ENCODE measurements at places on chromosomes 1 and 21. TPM values are rescaled to one million over a fixed set of nuclear protein-coding genes. Genes with fewer than 3 reads are reported as not detected.

DNA sequence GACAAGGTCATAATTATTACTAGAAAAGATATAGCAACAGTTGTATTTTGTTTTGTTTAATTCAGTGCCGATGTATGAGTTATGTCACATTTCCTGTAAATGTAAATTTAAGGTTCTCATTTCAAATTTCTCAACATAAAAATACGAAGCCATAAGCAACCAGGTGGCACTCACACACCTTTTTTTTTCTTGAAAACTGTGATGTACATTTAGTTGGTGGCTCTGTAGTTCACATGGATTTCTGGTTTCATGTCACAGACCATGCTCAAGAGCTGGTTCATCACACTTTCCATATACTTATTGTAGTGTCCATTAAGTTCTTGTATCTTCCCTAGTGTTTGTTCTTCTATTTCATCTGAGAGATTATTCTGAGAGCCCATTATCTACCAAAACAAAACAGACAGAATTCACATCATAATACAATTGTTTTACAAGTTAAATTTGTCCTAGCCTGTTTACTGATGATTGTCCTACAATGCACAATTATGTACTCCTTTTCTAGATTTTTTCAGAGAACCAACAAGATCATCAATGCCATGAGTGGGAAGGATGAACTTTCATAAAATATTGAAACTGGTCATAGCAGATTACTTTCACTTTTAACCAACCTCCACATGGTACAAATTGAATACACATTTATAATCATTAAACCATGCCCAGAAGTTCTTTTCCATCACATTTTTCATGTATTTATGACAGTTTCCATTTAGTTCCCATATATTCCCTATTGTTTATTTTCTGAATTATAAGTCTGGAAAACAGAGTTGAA, 17.1 kb downstream of the ATP6V1G3 start:
- H3K4me1 ChIP-seq: peaks cover 72% of the 10 kb centered on the region
- DNase-seq: peak; percentile 35
- peak overlapping the region; percentile 89 for H3K27ac ChIP-seq
- no peaks in the 10 kb centered on the region for H3K27me3 ChIP-seq

DNA sequence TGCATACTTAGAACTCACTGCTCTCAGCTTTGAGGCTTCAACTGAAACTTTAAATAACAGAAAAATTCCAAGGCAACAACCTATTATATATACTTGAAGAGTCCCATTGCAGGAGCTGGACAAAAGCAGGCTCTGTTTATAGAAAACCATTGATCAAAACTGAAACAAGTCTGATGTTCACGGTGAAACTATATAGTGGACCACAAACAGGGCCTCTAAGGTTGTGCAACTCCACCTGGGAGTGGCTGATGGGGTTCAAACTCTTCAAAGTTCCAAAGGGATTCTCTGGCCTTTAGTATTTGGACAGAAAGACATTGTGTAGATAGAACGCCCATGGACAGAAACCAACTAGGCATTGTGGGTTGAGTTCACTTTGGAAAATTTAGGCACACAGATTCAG, 140.3 kb downstream of the ZC3H11B start:
- no peak overlapping the region for H3K4me3 ChIP-seq
- H3K27ac ChIP-seq: no peak overlapping the region
- H3K36me3 ChIP-seq: no peaks in the 10 kb centered on the region

DNA sequence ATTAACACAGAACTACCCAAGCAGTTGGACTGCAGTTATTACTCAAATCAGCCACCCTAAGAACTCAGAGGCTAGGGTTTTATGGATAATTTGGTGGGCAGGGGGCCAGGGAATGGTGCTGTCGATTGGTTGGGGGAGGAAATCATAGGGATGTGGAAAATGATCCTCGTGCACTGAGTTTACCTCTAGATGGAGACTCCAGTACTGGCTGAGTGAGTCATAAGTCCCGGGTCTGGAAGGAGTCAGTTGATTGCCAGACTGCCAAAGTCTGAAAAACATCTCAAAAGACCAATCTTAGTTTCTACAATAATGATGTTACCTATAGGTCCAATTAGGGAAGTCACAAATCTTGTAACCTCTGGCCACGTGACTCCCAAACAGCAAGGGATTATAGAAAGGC, 257.5 kb upstream of the PRMT6 start:
- no peaks in the 10 kb centered on the region for H3K36me3 ChIP-seq
- no peak overlapping the region for H3K27ac ChIP-seq
- no peak overlapping the region for H3K4me3 ChIP-seq

DNA sequence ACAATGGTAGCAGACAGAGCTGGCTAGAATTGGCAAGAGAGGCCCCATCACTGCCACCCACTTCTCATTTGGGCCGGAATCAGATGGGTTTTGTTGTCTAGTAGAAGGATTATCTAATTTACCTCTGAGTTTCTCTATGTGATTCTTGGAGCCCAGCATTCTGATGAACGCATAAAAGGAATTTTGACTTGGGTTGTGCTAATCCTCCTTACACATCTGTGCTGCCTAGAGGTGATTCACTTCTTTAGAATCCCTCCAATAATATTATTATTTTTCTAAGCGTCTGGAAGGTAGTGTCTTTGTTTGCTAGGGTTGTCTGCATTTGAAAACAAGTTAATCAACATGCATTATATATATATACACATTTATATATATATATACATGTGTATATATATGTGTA, 118.1 kb downstream of the RUNX1 start:
- H3K4me3 ChIP-seq: no peak overlapping the region
- DNase-seq: no peak
- H3K27ac ChIP-seq: peak overlapping the region; percentile 22
- H3K36me3 ChIP-seq: peaks cover 7% of the 10 kb centered on the region
- H3K27me3 ChIP-seq: no peaks in the 10 kb centered on the region

- no peak for DNase-seq
- peaks cover 5% of the 10 kb centered on the region for H3K27me3 ChIP-seq
- H3K4me3 ChIP-seq: no peak overlapping the region
- no peaks in the 10 kb centered on the region for H3K36me3 ChIP-seq
- no peaks in the 10 kb centered on the region for H3K4me1 ChIP-seq
- no peak overlapping the region for H3K27ac ChIP-seq
Measured at GRCh38 chr1:9093581-9093980, 24.1 kb upstream of the SLC2A5 start.

GRCh38 chr1:1014799-1015681, 1.7 kb downstream of the ISG15 start:
- peak overlapping the region; percentile 93 for H3K4me3 ChIP-seq
- H3K36me3 ChIP-seq: peaks cover 5% of the 10 kb centered on the region
- no peaks in the 10 kb centered on the region for H3K27me3 ChIP-seq
- peaks cover 30% of the 10 kb centered on the region for H3K4me1 ChIP-seq
- peak overlapping the region; percentile 86 for H3K27ac ChIP-seq

- H3K27ac ChIP-seq: no peak overlapping the region
- no peaks in the 10 kb centered on the region for H3K4me1 ChIP-seq
- H3K36me3 ChIP-seq: no peaks in the 10 kb centered on the region
- no peaks in the 10 kb centered on the region for H3K27me3 ChIP-seq
- H3K4me3 ChIP-seq: no peak overlapping the region
- DNase-seq: no peak
Measured at GRCh38 chr21:19458295-19458694, 1054.7 kb upstream of the TMPRSS15 start.

GRCh38 chr1:202501281-202501680, 152.8 kb downstream of the PPP1R12B start:
- peaks cover 7% of the 10 kb centered on the region for H3K36me3 ChIP-seq
- H3K4me3 ChIP-seq: no peak overlapping the region
- no peak overlapping the region for H3K27ac ChIP-seq
- no peaks in the 10 kb centered on the region for H3K4me1 ChIP-seq
- no peaks in the 10 kb centered on the region for H3K27me3 ChIP-seq

GRCh38 chr1:103108376-103109150, at the start of gene COL11A1:
Gene COL11A1, minus strand, starts transcription at chr1:103108522. Its CDS starts 344 bp downstream, at chr1:103108178.
- no peak within 1 kb of the TSS for H3K4me3 ChIP-seq
- H3K36me3 ChIP-seq: no peaks in the 10 kb centered on the region
- peaks cover 17% of the 10 kb centered on the region for H3K27me3 ChIP-seq
- DNase-seq: no peak
- H3K4me1 ChIP-seq: peaks cover 6% of the 10 kb centered on the region
- H3K27ac ChIP-seq: no peak within 1 kb of the TSS

- peaks cover 4% of the 10 kb centered on the region for H3K27me3 ChIP-seq
- no peak overlapping the region for H3K27ac ChIP-seq
- no peak for DNase-seq
- no peak overlapping the region for H3K4me3 ChIP-seq
Measured at GRCh38 chr1:178434360-178434759, 62.4 kb downstream of the CLEC20A start.

DNA sequence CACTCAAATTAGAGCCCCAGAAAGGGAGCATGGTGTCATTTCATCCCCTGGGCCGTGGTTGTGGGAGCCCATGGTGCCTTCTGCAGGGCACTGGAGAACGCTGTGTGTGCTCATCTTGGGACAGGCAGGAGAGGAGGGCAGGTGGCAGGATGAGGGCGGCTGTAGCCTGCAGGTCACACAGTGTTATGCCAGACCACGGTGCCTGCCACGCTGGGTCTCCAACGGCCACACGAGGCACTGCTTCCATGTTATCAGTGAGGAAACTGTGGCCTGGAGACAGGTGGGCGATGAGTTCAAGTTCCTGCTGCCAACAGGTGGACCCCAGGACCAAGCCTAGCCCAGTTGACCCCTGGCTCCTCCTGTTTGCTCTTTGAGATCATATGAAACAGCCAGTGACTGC, 21.0 kb downstream of the ABCG1 start:
- DNase-seq: peak; percentile 31
- H3K4me1 ChIP-seq: peaks cover 52% of the 10 kb centered on the region
- H3K36me3 ChIP-seq: no peaks in the 10 kb centered on the region
- H3K4me3 ChIP-seq: no peak overlapping the region

DNA sequence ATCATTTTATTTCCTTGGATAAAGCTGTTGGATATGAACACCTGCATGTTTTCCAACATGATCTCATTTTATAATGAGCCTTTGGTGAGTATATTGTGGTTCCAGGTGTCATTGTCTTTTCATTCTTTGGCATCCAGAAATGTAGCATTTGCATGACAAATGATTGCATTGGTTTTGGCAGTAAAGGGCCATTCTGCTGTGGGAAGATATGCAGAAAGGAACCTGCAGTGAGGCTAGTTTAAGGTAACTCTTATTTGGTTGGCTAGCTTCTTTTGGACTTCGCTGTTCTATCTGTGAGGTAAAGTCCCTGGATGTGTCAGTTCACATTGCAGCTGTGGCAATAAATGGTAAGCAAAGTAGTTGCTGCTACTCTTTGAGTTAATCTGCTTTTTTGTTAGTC, 343.0 kb downstream of the AMY1C start:
- no peaks in the 10 kb centered on the region for H3K4me1 ChIP-seq
- H3K36me3 ChIP-seq: no peaks in the 10 kb centered on the region
- no peak for DNase-seq

The USH2A gene
- total RNA-seq: not detected

The EPHB2 gene
- not detected for total RNA-seq

The EFNA1 gene
- total RNA-seq: 0.60 TPM

The STK40 gene
- total RNA-seq: 41.2 TPM

The NEK2 gene
- 29.9 TPM for total RNA-seq

The SYCP1 gene
- total RNA-seq: not detected

The GJA8 gene
- not detected for total RNA-seq

The OLFM3 gene
- total RNA-seq: not detected

Data from activated CD8-positive, alpha-beta T cell treated with anti-CD3 and anti-CD28 coated beads for 36 hours (primary cell).